ENCODE measurements at places on chromosomes 6 and 20.

GRCh38 chr6:1390946-1391799, 1.8 kb downstream of the FOXF2 start:
- DNase-seq, result no peak

GRCh38 chr6:22281341-22282085, 15.3 kb downstream of the PRL start:
- no peak for DNase-seq

DNA sequence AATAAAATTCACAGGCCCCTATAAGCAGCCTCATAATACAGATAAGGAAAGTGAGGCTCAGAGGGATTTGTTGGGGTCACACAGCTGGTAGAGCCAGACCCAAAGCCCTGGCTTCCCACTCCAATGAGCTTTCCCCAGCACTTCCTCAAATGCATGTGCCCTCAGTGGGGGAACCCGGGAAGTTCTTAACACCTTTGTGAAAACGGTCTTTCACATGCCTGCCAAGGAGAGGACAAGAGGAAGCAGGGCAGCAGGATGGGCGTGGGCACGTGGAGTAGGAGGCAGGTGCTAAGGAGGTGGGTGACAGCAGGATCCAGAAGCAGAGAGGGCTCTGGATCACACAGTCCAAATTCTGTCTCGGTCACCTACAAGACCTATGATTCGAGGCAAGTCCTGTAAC, 598 bp downstream of the PI16 start:
- no peak for DNase-seq

DNA sequence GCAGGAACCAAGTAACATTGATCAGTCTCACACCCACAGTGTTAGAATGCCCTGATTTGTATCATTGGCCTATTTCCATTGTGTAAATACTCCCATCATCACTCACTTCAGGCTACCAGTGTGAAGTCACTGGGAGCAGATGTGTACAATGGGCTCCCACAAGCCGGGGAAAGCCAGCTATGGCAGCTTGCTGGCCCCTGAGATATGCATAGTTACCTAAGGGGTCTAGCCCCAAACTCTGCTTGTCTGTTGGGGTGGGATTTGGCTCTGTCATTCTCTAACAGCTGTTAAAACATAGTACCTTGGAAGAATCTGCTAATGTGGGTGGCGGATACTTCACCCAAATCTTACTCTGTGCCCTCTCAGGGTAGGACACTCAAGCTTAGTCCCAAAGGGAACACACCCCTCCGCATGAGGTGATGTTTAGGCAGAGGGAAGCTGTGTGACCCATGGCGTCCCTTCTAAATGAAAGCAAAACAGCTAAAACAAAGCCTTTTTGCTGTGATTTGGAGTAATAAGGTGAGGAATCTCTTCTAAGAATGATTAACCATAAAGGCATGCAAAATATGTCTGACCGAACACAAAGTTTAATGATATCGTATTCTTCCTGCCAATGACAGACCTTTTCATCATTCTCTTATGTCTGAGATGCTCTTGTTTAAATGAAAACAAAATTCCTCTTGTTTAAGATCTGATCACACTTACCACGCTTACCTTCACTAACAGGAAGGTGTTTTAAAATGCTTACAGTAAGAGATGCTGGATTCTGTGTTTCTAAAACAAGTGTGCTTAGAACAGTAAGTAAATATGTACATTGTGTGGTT, 45.9 kb upstream of the PXDC1 start:
- no peak for DNase-seq

DNA sequence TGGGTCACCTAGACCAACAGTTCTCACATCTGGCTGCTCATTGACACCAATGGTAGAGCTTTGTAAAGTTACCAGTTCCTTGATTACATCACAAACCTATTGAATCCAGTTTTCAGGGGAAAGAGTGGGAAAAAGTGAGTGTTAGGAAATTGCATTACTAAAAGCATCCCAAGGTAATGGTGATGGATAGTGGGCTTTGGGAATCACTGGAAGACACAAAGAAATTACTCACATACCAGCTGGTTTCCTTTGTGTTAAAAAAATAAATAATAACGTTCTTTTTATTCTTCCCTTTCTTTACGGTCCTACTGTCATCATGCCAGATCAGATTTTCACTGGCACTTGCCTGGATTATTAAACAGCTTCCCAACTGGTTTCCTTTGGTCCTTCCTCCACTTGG, 370.7 kb downstream of the RFPL4B start:
- DNase-seq, result no peak

DNA sequence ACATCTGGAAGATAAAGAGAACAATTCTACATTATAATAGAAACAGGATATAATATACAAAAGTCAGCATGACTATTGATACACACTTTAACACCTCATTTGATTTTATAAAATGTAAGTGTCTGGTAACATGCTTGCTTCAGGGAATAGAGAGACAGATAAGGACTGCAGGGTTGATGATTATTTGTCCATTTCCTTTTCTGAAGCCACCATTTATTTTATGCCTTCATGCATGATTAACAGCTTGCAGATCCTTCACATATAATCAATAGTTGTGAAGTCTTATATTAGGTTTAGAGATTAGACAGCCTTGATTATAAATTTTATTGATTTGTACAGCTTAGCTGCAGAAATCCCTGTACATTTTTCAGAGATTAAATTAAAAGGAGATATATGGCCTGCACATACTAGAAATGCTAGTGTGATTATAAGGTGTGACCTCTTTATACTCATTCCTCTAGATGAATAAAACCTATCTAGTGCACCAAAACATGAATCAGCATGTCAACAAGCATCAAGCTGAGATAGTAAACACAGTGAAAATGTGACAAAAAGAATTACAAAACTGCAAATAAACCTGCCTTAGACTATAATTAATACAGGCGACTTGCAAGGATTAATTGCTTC, 198.8 kb upstream of the THEMIS start:
- DNase-seq, result no peak

DNA sequence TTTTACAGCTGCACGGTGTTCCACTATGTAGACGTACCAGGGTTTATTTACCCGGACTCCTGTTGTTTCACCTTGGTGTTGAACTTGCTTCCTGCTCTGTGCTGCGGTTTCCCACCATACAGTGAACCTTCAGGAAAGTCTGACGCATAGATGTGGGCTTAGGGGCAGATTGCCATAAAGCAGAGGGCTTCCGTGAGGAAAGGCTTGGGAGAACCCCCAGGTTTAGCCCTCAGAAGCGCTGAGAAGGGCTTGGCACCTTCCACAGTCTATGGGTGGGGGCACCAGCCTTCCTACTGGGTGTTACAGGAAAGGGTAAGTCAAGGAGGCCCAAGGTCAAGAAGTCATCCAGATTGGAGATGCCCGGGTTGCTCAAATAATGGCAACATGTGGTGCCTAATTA, 19.2 kb upstream of the MRPS18A start:
- no peak for DNase-seq

GRCh38 chr6:12848964-12849808, 132.6 kb downstream of the PHACTR1 start:
- DNase-seq, result no peak
